Gastroesophageal sphincter (tissue), 4 donors: ENCODE measurements at places on chromosomes 3 and 15. TPM values are rescaled to one million over a fixed set of nuclear protein-coding genes. Genes with fewer than 3 reads are reported as not detected.
A peak's percentile ranks its signal among the peaks of the same experiment; 100 is the strongest.

DNA sequence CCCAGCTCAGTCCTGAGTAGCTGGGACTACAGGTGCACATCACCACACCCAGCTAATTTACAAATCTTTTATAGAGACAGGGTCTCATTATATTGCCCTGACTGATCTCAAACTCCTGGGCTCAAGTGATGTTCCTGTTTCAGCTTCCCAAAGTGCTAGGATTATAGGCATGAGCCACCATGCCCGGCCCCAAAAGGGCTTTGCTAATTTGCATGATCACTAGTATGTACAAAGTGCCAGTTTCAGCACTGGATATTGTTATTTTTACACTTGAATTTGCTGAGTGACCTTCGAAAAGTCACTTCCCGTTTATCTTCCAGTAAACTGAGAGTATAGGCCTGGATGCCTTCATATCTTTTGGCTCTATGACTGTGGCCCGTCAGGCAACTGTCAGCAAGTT lies 12.2 kb downstream of the CLN6 start:
- ATAC-seq, result no peak
- H3K4me3 ChIP-seq, result no peak overlapping the region
- H3K27ac ChIP-seq, result no peak overlapping the region
- H3K27me3 ChIP-seq, result no peaks in the 10 kb centered on the region

- H3K27ac ChIP-seq, result no peak overlapping the region
- no peak overlapping the region for H3K4me3 ChIP-seq
Measured at GRCh38 chr15:35886765-35887164, 340.8 kb upstream of the DPH6 start.

- no peaks in the 10 kb centered on the region for H3K27me3 ChIP-seq
- H3K27ac ChIP-seq, result peak overlapping the region; percentile 34
- peaks cover 12% of the 10 kb centered on the region for H3K4me1 ChIP-seq
- H3K4me3 ChIP-seq, result no peak overlapping the region
Measured at GRCh38 chr3:30232142-30232541, 374.3 kb upstream of the TGFBR2 start.

DNA sequence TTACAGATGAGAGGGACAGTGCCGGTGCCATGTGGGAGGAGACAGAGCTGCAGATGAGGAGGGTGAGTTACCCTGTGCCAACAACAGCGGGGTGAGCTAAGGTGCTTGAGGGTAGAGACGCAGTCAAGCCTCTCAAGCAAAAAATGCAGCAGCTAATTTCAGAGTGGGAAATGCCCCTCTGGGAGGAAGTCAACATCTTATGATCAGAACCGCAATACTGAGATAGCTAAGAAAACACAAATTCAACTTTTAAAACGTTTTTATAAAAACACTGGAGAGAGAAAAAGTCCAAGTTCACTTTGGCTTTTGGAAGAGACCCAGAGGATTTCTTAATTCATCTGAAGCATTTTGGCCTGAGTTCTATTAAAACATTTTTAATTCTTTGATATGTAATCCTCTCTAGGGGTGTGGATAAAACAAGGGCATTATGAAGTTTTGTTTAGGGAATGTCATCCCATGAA lies 319.2 kb downstream of the SLC9A9 start:
- ATAC-seq, result peak; percentile 50
- no peaks in the 10 kb centered on the region for H3K36me3 ChIP-seq
- no peak overlapping the region for H3K4me3 ChIP-seq
- no peaks in the 10 kb centered on the region for H3K27me3 ChIP-seq
- H3K4me1 ChIP-seq, result peaks cover 18% of the 10 kb centered on the region

- H3K36me3 ChIP-seq, result no peaks in the 10 kb centered on the region
- H3K4me1 ChIP-seq, result peaks cover 30% of the 10 kb centered on the region
- no peaks in the 10 kb centered on the region for H3K27me3 ChIP-seq
- no peak overlapping the region for H3K27ac ChIP-seq
- ATAC-seq, result no peak
Measured at GRCh38 chr3:172189987-172190603, 150.7 kb downstream of the FNDC3B start.

Gene GOLGA8G
- total RNA-seq, result not detected

Gene ISY1
- 30.4 TPM for total RNA-seq

DNA sequence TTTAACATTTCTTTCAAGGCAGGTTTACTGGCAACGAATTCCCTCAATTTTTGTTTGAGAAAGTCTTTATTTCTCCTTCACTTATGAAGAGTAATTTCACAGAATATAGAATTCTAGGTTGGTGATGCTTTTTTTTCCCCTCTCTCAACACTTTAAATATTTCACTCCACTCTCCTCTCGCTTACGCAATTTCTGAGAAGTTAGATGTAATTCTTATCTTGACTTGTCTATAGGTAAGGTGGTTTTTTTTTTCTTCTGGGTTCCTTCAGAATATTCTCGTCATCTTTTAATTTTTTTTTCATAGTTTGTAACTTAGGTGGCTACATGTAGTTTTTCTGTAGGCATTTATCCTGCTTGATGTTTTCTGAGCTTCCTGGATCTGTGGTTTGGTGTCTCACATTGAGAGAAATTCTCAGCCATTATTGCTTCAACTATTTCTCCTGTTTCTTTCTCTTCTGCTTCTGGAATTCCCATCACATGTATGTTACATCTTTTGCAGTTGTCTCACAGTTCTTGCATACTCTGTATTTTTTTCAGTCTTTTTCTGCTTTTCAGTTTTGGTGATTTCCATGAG lies 189.4 kb upstream of the GOLGA6L4 start:
- H3K27ac ChIP-seq, result no peak overlapping the region
- ATAC-seq, result no peak
- peaks cover 9% of the 10 kb centered on the region for H3K36me3 ChIP-seq

DNA sequence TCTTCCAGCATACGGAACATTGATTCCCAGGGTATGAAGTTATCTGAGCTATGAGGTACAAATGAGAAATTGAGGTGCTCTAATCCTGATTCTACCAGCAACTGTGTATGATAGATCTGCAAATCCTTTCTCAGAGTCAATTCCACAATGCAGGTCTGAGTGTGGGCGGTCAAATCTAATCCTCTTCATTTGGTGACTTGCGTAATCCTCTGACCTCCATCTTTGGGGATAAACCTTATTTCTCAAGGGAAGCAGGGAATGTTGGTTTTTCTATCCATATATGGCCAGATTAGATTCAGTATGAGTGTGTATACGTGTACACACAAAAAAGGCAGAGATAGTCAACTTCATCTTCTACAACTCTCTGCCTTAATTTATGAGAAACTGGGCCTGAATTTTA lies 348.4 kb upstream of the IL12A start:
- H3K4me1 ChIP-seq, result no peaks in the 10 kb centered on the region
- no peak overlapping the region for H3K4me3 ChIP-seq
- ATAC-seq, result no peak

Gene MORC1
- total RNA-seq, result not detected

- H3K27me3 ChIP-seq, result no peaks in the 10 kb centered on the region
- H3K36me3 ChIP-seq, result peaks cover 80% of the 10 kb centered on the region
- ATAC-seq, result peak; percentile 66
- H3K4me1 ChIP-seq, result no peaks in the 10 kb centered on the region
Measured at GRCh38 chr15:44489464-44489863, 47.5 kb upstream of the EIF3J start.

- no peak for ATAC-seq
- H3K27me3 ChIP-seq, result no peaks in the 10 kb centered on the region
- H3K27ac ChIP-seq, result no peak overlapping the region
- H3K4me3 ChIP-seq, result no peak overlapping the region
Measured at GRCh38 chr15:67953299-67953698, 100.8 kb upstream of the PIAS1 start.

- no peaks in the 10 kb centered on the region for H3K4me1 ChIP-seq
- H3K27ac ChIP-seq, result no peak overlapping the region
Measured at GRCh38 chr3:167671878-167672427, 18.2 kb upstream of the WDR49 start.

- no peaks in the 10 kb centered on the region for H3K27me3 ChIP-seq
- H3K4me1 ChIP-seq, result no peaks in the 10 kb centered on the region
- H3K36me3 ChIP-seq, result no peaks in the 10 kb centered on the region
- no peak for ATAC-seq
- H3K27ac ChIP-seq, result no peak overlapping the region
Measured at GRCh38 chr15:57780471-57780870, 74.0 kb downstream of the POLR2M start.

DNA sequence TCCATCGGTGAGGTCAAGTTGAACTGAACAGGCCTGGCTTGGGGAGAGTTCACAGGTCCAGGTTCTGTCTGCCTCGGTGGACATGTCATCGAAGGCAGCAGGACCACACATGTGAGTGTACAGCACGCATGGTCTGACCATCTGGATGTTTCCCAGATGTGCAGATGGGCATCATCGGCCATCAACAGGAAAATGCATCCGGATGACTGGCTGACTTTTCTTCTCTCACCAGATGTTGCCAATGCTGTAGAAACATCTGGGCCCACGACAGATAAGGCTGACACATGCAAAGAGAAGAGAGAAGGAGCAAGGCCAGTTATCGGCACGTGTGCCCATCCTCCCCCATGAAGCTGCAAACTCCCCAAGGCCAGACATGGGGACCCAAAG lies 45.1 kb downstream of the NOX5 start:
- H3K36me3 ChIP-seq, result no peaks in the 10 kb centered on the region
- no peak overlapping the region for H3K27ac ChIP-seq
- H3K27me3 ChIP-seq, result peaks cover 38% of the 10 kb centered on the region
- no peak overlapping the region for H3K4me3 ChIP-seq
- ATAC-seq, result no peak
- H3K4me1 ChIP-seq, result no peaks in the 10 kb centered on the region

Gene DUOX1
- total RNA-seq, result 2.7 TPM

DNA sequence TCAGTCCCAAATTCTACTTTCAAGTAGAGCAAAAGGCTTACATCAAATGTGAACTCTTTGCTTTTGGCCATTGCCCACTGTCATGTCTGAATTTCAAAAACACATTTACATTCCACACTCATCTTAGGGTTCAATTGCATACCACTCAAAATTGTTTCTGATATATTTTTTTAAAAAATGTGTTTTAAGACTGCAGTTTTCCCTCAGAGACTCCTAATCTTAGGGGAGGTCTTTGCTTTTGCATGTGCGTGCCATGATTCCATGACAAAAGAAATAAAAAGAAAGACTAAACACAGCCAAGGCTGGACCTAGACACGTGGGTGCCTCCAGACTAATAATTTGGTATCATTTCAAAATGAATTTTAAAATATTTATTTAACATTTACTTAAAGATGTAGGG lies 396.8 kb upstream of the RASGRP1 start:
- no peaks in the 10 kb centered on the region for H3K27me3 ChIP-seq
- ATAC-seq, result no peak
- no peaks in the 10 kb centered on the region for H3K4me1 ChIP-seq
- no peak overlapping the region for H3K27ac ChIP-seq

Gene RFX7
- total RNA-seq, result 8.7 TPM

Gene ERICH6
- total RNA-seq, result not detected

GRCh38 chr15:40053831-40054604 lies 15.0 kb upstream of the SRP14 start:
- no peak for ATAC-seq
- peaks cover 21% of the 10 kb centered on the region for H3K36me3 ChIP-seq
- H3K27me3 ChIP-seq, result no peaks in the 10 kb centered on the region

Gene GOLGA8T
- not detected for total RNA-seq

GRCh38 chr3:48118322-48118721 lies 69.9 kb downstream of the CDC25A start:
- no peak for ATAC-seq
- H3K27me3 ChIP-seq, result no peaks in the 10 kb centered on the region
- no peak overlapping the region for H3K4me3 ChIP-seq
- H3K27ac ChIP-seq, result no peak overlapping the region
- H3K4me1 ChIP-seq, result no peaks in the 10 kb centered on the region

Gene CYP1A2
- not detected for total RNA-seq

GRCh38 chr15:70195587-70196305 lies 98.0 kb upstream of the TLE3 start:
- H3K36me3 ChIP-seq, result no peaks in the 10 kb centered on the region
- peak; percentile 93 for ATAC-seq
- no peaks in the 10 kb centered on the region for H3K27me3 ChIP-seq
- H3K27ac ChIP-seq, result no peak overlapping the region
- peaks cover 46% of the 10 kb centered on the region for H3K4me1 ChIP-seq
- no peak overlapping the region for H3K4me3 ChIP-seq

- H3K4me3 ChIP-seq, result no peak overlapping the region
- peaks cover 95% of the 10 kb centered on the region for H3K36me3 ChIP-seq
- H3K27me3 ChIP-seq, result no peaks in the 10 kb centered on the region
Measured at GRCh38 chr3:3145831-3146230, 19.1 kb downstream of the TRNT1 start.

DNA sequence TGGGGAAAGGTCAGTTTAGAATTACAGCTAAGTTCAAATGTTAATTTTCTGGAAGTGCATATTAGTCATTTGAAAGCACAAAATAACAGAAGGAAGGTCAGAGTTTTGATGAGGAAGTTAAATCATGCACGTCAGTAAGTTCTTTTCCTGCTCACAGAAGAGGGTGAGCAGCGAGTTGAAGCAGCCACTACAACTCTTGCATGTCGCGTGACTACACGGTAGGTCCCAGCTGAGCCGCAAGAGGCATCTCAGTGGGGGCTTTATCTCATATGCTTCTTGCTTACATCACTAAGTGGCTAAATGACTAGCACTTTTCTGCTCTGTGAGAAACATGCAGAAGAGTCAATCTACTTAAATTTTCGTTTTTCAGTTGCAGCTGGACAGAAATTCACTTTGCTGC lies 21.3 kb upstream of the SEC62 start:
- H3K27me3 ChIP-seq, result no peaks in the 10 kb centered on the region
- no peak overlapping the region for H3K27ac ChIP-seq
- H3K36me3 ChIP-seq, result no peaks in the 10 kb centered on the region
- ATAC-seq, result peak; percentile 36
- no peaks in the 10 kb centered on the region for H3K4me1 ChIP-seq

- H3K4me3 ChIP-seq, result no peak overlapping the region
- H3K36me3 ChIP-seq, result no peaks in the 10 kb centered on the region
- H3K4me1 ChIP-seq, result peaks cover 8% of the 10 kb centered on the region
Measured at GRCh38 chr3:177068967-177069366, 128.3 kb downstream of the TBL1XR1 start.

- ATAC-seq, result no peak
- no peaks in the 10 kb centered on the region for H3K4me1 ChIP-seq
- H3K27ac ChIP-seq, result no peak overlapping the region
- H3K4me3 ChIP-seq, result no peak overlapping the region
- no peaks in the 10 kb centered on the region for H3K36me3 ChIP-seq
Measured at GRCh38 chr3:59850417-59850816, 800.6 kb upstream of the CFAP20DC start.

- no peak for ATAC-seq
- H3K36me3 ChIP-seq, result no peaks in the 10 kb centered on the region
- H3K27ac ChIP-seq, result no peak overlapping the region
- H3K27me3 ChIP-seq, result no peaks in the 10 kb centered on the region
- no peak overlapping the region for H3K4me3 ChIP-seq
Measured at GRCh38 chr15:63421433-63421832, 39.8 kb upstream of the CA12 start.

- no peak overlapping the region for H3K4me3 ChIP-seq
- H3K4me1 ChIP-seq, result no peaks in the 10 kb centered on the region
- ATAC-seq, result no peak
- H3K36me3 ChIP-seq, result no peaks in the 10 kb centered on the region
- H3K27me3 ChIP-seq, result no peaks in the 10 kb centered on the region
Measured at GRCh38 chr15:71501344-71502076, 308.8 kb upstream of the NR2E3 start.

- H3K27ac ChIP-seq, result no peak overlapping the region
- no peaks in the 10 kb centered on the region for H3K4me1 ChIP-seq
- peaks cover 56% of the 10 kb centered on the region for H3K27me3 ChIP-seq
- ATAC-seq, result no peak
- H3K36me3 ChIP-seq, result no peaks in the 10 kb centered on the region
Measured at GRCh38 chr3:13136426-13136825, 63.2 kb upstream of the IQSEC1 start.
